Right cardiac atrium (tissue), 5 donors: ENCODE measurements at places on chromosomes 3 and 15. TPM values are rescaled to one million over a fixed set of nuclear protein-coding genes. Genes with fewer than 3 reads are reported as not detected.

Gene FBN1
- 31.3 TPM for total RNA-seq

Gene AGBL1
- total RNA-seq, result not detected

Gene C2CD4B
- 1.4 TPM for total RNA-seq

GRCh38 chr15:83858820-83859505 is 205.0 kb downstream of the ADAMTSL3 start:
- DNase-seq, result no peak

DNA sequence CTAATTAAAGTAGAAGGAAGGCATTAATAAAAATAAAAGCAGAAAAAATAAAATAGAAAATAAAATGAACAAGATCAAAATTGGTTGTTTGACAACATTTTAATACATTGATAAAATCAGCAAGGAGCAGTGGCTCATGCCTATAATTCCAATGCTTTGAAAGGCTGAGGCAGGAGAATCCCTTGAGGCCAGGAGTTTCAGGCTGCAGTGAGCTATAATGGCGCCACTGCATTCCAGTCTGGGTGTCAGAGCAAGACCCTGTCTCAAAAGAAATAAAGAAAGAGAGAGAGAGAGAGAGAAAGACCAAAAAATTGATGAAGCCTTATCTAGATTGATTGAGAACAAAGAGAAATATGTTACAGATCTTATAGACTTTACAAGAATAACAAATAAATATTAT is 2.1 kb downstream of the XCR1 start:
- no peak for DNase-seq

DNA sequence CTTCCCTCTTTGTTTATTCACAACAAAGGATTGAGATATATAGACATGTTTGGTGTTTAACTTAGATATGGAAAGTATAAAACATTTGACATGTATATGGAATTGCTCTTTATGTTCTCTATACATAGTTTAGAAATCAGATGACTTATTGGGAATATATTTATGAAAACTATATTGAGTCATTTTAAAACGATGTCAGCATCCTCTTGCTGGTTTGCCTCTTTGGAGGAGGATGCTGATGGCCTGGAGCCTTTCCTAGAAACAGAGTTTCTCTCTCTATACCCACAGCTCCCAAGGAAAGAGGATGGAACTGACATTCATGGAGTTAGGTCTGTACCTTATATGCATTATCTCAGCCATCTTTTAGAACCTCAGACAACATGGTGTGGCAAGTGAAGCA is 40.3 kb downstream of the ZBTB38 start:
- DNase-seq, result no peak

DNA sequence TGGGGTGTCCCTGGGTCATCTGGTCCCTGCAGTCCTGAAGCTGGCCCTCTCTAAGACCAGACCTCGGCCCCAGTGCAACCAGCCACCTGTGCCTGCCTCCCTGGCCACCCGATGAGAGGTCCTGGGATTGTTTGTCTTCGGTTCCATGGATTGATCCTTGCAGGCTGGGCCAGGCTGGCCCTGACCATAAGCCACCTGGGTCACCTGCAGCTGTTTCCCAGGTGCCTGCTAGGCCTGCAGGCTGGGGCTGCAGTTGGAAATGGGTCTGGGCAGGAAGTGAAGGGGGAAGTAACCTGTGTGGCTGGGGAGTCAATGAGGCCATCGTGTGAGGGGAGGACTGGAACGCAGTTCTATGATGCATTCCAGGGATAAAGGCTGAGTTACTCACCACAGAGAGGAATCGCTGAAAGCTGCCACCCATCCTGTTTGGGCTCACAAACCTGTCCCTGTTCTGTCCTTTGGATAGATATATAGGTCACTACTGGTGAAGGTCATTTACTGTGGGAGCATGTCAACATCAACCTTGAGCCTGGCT is 30.9 kb upstream of the VPS8 start:
- no peak for DNase-seq

- no peak for DNase-seq
Measured at GRCh38 chr3:108312656-108313055, 16.3 kb downstream of the HHLA2 start.

- DNase-seq, result no peak
Measured at GRCh38 chr15:42721916-42722315, 15.0 kb downstream of the CDAN1 start.
